Activated CD4-positive, CD25-positive, alpha-beta regulatory T cell treated with anti-CD3 and anti-CD28 coated beads, Interleukin-2, amount 50 U/mL, for 16 hours (primary cell): ENCODE measurements at places on chromosomes 4 and X.
A peak's percentile ranks its signal among the peaks of the same experiment; 100 is the strongest.

DNA sequence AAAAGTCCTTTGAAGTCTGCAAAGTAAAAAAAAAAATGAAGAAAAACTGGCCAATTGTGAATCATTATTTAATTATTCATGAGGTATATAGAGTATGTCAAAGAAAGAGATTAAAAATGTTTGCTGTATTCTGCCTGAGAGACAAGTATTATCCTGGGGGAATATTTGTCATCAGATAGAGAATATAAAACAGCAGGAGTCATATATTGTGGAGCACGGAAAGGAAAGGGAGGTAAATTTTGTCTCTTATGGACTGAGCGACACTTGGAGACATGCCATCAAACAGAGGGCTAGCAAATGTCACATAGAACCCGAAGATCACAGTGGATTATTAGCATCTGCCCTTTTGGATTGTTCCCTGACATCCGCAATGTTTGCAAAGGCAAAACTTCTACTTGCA lies 39.2 kb upstream of the FAT1 start:
- no peak for DNase-seq

GRCh38 chr4:86977621-86978184 lies 42.9 kb downstream of the AFF1 start:
- no peak for DNase-seq

DNA sequence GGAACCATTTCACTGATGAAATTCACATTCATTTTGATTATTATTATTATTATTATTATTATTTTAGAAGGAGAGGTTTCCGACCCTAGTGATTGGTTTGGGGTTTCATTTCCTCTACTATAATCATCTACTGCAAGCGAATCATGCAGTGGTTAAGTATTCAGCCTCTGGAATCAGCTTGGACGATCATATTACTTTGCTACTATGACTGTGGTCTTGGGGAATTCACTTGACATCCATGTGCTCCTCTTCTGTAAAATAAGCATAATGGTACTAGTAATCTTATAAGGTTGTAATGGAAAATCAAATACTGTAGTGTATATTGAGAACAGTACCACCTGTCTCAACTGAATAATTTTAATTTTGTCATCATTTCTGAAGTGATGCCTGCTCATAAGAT lies 132.1 kb upstream of the SLC4A4 start:
- no peak for DNase-seq

- no peak for DNase-seq
Observed at GRCh38 chr4:184385705-184386141, 88.6 kb downstream of the IRF2 start.

DNA sequence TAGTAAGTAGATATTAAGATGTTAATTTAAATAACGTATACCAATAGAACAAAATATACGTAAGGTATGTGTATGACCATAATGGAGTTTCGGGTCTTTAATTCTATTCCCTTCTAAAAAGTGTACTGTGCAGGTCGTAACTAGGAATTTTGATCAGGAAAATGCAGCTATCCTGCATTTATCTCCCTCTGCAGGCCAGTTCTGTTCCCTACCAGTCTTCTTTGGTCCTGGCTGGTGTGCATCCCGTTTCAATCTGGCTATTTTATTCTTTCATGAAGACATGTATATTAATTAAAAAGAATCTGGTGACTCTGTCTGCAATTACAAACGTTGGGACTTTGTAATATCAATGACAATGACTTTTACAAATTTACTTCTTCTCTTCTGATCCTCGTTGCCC lies 534.1 kb upstream of the AADAT start:
- DNase-seq = no peak

DNA sequence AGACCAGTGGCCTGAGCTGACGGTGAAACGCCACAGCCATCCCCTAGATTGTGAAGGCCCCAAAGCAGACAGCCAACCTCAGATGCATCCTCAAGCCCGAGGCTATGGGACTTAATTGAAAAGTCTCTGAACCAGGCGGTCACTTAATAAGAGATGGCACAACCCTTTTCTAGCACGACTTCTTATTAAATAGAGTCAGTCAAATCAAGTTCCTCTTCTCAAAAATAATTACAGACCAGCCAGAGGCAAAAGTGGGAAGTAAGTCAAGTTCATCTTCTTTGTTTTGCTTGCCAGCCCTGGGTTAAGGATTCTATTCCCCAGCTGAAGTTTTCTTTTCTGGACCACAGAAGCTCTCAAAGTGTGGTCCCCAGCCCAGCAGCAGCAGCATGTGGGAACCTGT lies 9.7 kb upstream of the SH3KBP1 start:
- DNase-seq = no peak

DNA sequence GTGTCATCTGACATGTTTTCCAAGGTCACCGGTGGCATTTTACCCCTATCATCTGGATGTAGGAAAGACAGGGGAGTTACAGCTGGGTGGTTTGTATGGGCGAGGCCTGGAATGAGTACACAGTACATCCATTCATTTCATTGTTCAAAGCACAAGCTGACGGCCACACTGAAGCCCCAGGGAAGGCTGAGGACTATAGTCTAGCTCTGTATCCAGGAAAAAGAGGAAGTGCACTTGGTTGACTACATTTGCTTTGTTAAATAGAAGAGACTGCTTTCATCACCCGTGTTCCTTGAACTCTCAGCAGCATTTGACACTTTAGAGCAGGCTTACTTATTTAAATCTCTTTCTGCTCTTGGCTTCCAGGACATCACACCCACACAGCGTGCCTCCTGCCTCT lies 1041.0 kb upstream of the TENM3 start:
- no peak for DNase-seq

GRCh38 chr4:78951862-78952472 lies 12.7 kb upstream of the PAQR3 start:
- no peak for DNase-seq

GRCh38 chrX:38271154-38271716 lies 50.6 kb upstream of the SRPX start:
- no peak for DNase-seq

DNA sequence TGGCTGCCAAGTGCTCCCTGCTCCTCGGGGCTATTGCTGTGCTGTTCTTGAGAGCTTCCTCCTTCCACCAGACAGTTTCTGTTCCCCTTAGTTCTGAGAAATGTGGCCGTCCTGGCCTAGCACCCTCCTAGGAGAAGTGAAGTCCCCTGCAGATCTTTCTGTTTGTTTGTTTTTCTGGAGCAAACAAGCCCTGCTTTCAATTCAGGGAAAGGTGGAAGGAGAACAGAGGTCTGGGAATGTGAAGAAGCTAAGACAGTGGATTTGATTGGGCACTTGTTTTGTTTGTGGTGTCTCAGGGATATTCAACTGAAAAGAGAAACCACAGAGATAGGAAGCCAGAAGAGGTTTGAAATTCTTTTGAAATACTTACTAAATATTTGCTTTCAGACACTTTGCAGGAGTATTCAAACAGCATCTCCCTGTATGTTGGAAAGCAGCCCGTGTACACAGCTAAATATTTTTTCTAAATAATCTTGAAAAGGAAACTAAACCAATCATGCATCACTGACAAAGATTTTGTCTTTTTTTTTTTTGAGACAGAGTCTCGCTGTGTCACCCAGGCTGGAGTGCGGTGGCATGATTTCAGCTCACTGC lies 36.5 kb upstream of the PPM1K start:
- no peak for DNase-seq

GRCh38 chr4:133865612-133866327 lies 335.8 kb downstream of the PABPC4L start:
- DNase-seq = no peak

GRCh38 chr4:31034550-31034949 lies 314.4 kb downstream of the PCDH7 start:
- no peak for DNase-seq

GRCh38 chr4:20043991-20044390 lies 207.7 kb upstream of the SLIT2 start:
- no peak for DNase-seq

DNA sequence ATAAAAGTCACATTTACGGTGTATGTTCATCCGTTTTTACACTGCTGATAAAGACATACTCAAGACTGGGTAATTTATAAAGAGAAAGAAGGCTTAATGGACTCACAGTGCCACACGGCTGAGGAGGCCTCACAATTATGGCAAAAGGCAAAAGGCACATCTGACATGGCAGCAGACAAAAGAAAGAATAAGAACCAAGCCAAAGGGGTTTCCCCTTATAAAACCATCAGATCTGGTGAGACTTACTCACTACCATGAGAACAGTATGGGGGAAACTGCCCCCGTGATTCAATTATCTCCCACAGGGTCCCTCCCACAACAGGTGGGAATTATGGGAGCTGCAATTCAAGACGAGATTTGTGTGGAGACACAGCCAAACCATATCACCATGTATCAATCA lies 7.3 kb upstream of the GUCY1B1 start:
- DNase-seq = no peak

DNA sequence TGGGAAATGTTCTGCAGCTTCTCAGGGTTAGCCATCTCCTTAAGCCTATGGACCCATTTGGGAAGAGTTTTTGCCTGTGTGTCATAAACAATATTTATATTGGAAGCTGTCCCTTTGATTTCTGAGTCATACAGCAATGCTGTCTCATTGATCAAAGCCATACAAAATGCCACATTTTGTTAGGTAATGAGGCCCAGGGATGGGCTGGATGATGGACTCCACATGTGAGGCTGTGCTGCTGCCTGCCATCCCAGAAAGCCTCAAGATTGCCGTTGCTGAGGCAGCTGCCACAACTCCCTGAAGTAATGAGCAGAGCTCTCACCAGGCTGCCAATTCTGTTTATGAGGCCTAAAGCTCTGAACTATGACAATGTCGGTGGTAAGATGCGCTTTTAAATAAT lies 12.2 kb upstream of the GJB1 start:
- DNase-seq = no peak

DNA sequence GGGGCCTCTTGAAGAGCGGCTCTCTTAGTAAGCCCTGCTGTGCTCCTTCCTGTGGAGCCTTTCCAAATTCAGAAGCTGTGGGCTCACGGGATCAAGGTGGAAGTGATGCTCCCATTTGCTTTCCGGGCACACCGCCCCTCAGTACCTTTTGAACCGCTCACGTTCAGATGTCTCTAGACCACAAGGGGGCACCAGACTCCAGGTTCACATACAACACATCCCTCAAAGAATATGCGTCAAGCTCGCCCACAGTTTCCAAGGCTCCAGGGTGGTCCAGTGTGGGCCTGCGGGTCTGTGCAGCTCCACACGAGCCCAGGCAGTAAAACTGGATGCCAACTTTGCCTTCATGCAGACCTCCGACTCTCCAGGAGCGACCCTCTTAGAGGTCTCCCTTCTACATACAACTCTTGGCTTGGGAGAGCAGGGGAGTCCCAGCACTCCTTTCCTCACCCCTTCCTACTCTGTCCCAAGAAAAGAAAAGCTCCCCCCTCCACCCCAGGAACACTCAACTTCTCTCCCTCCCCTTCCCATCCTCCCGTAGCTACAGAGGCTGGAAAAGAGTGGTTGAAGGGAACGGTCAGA lies 11.0 kb downstream of the SUPT20HL1 start:
- peak; percentile 23 for DNase-seq

- DNase-seq = no peak
Observed at GRCh38 chr4:143372093-143372915, 35.6 kb downstream of the GAB1 start.

DNA sequence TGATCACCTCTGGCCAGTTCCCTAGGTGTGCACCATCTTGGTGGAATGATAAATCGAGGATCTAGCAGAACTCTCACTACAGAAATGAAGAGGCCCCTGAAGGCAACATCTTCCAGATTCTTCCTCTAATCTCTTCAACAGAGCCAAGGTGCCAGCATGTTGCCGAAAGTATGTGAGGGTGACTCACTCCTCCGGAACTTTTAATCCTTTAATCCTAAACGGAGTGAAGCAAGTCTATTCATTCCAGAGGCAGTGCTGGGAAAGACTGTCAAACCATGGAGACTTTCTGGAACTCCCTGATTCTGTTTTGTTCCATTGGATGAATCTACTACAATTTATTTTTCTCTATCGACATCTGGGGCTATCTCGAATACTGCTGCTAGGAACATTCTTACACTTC lies 68.7 kb downstream of the SUPT20HL2 start:
- no peak for DNase-seq

DNA sequence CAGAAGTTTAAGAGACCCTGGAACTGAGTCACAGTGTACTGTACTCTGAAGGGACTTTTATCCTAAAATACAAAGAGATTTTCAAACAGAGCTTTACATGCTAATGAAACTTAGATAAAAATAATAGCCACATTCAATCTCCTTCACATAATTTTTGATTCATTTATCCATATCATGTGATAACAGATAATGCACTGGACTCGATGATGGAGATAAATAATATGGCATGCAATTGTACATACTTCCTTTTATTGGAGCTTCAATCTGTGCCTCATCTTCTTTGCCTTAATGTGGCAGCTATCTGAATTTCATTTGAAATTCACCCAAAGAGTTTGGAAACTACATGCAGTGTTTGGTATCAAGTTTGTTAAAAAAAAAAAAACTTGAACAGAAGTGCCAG lies 390.6 kb downstream of the CFAP47 start:
- DNase-seq = no peak

GRCh38 chr4:8871417-8872401 lies at the start of gene HMX1:
HMX1 (minus strand) TSS chr4:8871839; CDS start chr4:8871614, 225 bp downstream.
- no peak for DNase-seq

DNA sequence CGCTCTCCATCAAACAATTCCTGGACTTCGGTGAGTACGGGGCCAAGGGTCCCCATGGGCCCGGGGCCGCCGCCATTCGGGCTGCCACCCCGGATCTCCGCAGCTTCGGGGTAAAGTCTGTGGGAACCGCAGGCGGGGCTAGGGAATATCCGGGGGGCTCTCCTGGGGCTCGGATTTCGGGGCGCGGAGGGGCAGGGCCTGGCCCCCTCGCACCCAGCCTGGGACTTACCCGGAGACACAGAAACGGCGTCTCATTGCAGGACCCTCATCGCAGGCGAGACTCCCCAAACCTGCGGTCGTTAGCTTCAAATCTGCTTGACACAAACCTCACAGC lies 413 bp downstream of the PDK3 start:
- DNase-seq = no peak

DNA sequence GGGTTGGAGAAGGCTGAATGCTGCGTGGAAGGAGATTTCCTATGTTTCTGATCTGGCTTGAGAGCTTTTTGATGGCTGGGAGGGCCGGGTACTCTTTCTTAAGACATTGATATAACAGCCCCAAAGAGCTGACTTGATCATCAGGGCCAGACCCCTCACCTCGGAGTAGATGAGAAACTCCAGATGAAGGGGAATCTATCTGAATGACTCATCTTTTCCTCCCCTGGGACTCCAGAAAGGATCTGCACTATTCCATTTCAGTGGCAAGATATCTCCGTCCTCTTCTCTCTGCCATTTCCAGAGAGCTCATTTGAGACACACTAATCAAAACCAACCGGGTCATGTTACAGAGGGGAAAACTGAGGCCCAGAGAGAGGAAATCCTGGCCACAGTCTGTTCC lies 92.9 kb upstream of the MSX1 start:
- no peak for DNase-seq

- DNase-seq = no peak
Observed at GRCh38 chrX:72121383-72121782, 10.3 kb downstream of the RTL5 start.

GRCh38 chr4:1459081-1459721 lies 53.0 kb upstream of the NKX1-1 start:
- DNase-seq = no peak

DNA sequence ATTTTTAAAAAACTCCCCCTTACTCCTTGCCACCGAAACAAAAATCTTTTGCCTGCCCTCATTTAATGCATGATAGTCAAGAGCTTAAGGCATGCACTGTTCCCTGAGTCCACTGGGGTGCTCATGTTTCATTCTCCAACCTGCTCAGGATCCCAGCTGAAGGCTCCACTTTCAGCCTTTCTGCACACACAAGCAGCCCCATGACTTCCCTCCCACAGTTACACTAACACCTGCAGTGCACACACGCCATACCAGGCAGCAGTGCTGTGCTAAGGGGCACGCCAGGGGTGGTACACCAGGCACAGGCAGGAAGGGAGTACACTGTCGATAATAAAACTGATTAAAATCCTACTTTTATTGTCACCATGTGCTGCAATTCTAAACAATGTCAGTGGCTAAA lies 385.2 kb downstream of the BMPR1B start:
- no peak for DNase-seq
